ENCODE measurements at places on chromosomes 3 and 15.

GRCh38 chr15:71804226-71804625 lies 6.1 kb upstream of the NR2E3 start:
- no peak for DNase-seq

DNA sequence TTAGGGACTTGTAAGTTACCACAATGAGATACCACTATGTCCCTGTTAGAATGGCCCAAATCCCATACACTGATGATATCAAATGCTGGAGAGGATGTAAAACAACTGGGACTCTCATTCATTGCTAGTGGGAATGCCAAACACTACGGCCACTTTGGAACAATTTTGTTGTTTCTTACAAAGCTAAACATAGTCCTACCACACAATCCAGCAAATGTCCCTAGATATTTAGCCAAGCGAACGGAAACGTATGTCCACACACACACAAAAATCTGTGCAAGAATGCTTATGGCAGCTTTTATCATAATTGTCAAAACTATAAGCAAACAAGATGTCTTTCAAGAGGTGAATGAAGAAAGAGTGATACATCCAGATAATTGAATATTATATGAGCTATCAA lies 271.2 kb downstream of the CD47 start:
- DNase-seq, result no peak

- DNase-seq, result no peak
Measured at GRCh38 chr15:95757171-95757570, 573.3 kb upstream of the NR2F2 start.

DNA sequence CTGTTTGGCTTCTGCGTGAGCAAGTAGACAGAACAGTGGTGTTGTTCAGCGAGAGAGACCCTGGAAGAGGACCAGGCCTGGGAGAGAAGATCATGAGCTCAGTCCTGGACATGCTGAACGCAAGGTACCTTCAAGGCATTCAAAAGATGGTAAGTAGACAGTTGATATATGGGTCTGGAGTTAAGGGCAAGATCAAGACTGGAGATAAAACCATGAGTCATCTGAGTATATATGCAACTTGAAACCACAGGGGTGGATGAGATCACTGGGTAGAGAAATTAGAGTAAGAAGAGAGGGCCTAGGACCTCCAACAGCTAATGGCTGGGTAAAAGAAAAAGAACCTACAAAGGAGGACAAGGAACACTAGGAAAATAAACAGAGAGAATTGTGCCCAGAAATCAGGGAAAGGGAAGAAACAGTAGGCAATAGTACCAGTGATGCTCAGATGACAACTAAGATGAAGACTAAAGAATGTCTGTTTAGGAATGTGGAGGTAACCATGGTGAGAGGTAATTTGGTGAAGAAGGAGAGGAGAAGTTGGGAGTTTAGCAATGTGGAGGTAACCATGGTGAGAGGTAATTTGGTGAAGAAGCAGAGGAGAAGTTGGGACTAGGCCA lies 343.2 kb upstream of the ADAMTS9 start:
- DNase-seq, result peak; percentile 69

- DNase-seq, result no peak
Measured at GRCh38 chr3:191303596-191303995, 25.6 kb upstream of the CCDC50 start.

DNA sequence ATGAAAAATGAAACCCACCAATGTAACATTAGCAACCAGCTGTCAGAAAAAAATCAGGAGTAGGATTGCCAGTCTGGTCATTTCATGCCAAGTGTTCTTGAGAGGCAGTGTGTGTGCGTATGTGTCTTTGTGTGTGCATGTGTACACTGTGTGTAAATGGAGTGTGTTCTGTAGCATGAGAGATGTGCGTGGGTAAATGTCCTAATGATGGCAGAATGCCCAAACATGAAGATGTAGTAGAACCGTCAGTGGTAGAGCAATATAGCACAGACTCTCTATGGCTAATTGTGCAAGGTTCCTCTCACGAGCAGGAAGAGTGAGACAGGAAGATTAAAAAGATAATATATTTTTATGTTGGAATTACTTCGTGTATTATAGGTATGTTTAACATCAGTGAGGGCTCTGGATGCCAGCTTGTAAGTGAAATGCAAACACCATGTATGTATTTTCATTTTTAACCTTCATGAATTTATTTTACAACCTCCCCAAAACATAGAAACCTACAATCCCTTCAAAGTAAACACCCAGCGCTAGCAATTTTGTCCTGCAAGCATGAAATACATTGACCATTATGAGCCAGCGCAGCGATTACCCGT lies 1038.7 kb downstream of the IGSF11 start:
- DNase-seq, result no peak

DNA sequence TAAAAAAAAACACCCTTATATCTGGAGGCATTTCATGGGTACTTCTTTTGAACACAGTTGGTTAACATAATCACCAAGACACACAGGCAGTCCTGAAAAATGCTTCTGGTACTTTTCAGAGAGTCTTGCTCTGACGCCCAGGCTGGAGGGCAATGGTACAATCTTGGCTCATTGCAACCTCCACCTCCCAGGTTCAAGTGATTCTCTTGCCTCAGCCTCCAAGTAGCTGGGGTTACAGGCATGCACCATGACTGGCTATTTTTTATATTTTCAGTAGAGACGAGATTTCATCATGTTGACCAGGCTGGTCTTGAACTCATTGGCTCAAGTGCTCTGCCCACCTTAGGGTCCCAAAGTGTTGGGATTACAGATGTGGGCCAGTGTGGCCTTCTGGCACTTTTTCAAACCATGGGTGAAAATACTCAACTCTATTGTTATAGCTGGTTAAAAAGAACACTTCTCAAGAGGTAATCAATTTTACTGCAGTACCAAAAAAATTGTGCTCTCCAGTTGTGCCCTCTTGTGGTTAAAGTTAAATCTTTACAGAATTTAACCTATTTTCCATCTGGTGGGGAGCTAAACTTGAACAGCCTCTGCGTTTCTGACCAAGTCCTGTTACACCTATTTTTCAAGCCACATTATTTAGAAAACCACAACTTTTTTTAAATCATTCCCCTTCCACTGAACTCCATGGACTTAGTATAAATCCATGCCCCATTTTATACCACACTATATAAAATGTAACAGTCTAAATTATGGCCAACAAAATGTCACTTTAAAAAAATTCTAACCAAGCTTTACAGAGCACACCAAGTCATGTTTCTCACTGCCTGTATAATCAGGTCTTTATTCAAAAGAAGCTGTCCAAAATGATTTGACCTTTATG lies 1.2 kb upstream of the SNAPC5 start:
- no peak for DNase-seq

DNA sequence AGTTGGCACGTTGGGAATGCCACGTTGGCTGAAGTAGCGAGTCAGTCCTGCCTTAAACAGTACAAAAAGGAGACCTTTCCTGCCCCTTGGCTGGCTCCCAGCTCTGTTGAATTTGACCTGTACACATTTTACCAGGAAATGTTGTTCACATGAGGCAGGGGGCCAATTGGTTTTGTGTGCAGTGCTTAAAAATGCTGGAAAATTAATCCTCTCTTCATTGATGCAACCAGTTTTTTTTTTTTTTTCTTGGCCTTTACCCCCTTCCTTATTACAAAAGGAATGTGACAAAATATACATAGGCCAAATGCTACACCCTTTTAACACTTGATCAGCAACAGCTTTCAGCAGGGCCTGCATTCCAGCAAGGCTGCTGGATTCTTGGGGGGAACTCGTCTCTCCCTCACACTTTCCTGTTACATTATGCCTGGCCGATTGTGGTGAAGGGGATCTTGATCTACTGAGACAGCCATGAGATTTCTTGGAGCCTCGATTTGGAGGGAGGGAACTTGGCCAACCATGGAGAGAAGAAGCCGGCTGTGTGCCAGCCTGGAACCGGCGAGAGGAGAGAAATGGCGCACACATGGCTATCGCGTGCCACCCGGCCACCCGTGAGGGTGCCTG lies 93.1 kb downstream of the DNASE1L3 start:
- DNase-seq, result no peak

- no peak for DNase-seq
Measured at GRCh38 chr15:73303636-73304035, 65.1 kb downstream of the HCN4 start.

DNA sequence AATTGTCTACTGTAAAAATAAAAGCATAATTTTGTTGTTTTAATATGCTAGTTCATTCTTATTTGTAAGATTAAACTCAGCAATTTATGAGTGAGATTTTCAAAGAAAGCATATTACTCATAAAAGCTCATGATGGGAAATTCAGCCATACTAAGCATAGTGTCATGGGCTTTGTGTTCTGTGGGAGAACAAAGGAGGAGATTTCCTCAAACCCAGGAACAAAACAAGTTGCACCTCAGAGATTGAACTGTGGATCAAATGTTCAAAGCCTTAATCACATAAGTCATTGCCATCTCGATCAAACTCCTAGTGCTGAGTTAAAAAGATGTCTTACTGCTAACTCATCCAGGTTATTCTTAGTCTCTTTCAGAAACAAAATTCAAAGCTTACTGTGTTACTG lies 85.6 kb upstream of the PDZRN3 start:
- peak; percentile 22 for DNase-seq

- DNase-seq, result no peak
Measured at GRCh38 chr15:58053315-58054153, 12.0 kb downstream of the ALDH1A2 start.

DNA sequence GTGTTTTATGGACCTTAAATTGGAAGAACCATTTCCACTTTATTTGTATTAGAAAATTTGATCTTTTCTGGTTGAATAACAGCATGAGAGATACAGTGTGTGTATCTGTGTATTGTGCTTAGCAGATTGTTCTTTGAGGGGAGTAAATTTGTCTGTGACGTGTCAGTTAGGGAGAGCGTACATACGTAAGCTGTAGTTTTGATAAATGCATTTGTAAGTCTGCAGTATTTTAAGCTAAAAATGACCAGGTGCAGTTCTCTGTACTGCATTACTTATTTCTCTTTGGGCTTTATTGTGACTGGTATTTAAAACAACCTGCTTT lies 264.8 kb downstream of the ROBO2 start:
- no peak for DNase-seq

GRCh38 chr3:30696896-30697295 lies 90.5 kb downstream of the TGFBR2 start:
- DNase-seq, result no peak

GRCh38 chr15:31106495-31107300 lies 5.2 kb upstream of the TRPM1 start:
- DNase-seq, result no peak

GRCh38 chr3:44893097-44893496 lies 18.7 kb downstream of the TGM4 start:
- peak; percentile 50 for DNase-seq

- no peak for DNase-seq
Measured at GRCh38 chr3:123267821-123268220, 66.1 kb downstream of the SEC22A start.

DNA sequence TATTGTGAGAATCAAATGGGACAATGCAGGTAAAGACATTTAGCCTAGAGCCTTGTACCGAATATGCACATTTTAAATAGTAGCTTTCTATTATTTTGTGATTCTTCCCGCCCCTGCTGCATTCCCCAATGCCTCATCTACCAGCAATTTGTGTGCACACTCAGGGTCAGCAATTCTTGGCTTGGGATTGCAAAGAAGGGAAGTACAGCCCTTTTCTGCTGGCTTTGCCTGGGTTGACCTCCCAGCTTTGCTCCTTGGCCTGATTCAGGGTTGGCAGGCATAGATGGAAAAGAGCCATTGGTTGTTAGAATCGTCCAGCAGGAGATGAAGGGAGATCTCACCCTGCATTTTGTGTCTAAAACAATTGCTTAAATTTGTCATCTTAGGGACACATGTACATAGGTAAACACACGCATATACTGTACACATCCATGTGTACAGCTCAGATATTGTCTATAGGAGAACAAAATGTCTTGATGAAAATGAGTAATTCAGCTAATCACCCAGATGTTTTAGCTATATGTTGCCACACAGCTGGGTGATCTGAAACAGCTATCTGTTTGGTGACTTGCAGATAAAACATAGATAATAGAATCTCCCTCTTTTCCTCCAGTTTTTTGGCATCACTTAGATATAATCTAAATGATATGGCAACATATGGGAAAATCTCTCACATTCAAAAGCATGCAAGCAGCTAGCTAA lies 340.9 kb upstream of the TBL1XR1 start:
- DNase-seq, result no peak

GRCh38 chr3:127077068-127077467 lies 94.2 kb downstream of the PLXNA1 start:
- DNase-seq, result no peak

GRCh38 chr3:169479314-169479939 lies 184.1 kb downstream of the MECOM start:
- DNase-seq, result no peak

DNA sequence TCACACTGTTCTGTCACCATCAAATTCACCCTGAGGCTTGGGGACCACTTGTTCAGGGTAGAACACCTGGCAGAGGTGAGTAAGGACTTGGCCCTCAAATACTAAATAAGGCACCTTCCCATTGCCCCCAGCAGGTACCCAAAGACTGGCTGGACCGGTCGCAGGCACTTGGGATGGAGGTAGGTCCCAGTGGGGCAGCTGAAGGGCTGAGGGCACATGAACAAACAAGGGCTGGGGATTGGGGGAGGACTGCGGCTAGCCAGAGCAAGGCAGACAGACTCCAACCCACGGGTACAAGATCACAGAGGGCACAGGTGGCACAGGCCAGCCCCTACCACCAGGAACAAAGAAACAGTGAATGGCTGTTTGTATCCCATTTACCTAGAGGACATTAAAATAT lies 1.9 kb downstream of the MRPS25 start:
- DNase-seq, result no peak

DNA sequence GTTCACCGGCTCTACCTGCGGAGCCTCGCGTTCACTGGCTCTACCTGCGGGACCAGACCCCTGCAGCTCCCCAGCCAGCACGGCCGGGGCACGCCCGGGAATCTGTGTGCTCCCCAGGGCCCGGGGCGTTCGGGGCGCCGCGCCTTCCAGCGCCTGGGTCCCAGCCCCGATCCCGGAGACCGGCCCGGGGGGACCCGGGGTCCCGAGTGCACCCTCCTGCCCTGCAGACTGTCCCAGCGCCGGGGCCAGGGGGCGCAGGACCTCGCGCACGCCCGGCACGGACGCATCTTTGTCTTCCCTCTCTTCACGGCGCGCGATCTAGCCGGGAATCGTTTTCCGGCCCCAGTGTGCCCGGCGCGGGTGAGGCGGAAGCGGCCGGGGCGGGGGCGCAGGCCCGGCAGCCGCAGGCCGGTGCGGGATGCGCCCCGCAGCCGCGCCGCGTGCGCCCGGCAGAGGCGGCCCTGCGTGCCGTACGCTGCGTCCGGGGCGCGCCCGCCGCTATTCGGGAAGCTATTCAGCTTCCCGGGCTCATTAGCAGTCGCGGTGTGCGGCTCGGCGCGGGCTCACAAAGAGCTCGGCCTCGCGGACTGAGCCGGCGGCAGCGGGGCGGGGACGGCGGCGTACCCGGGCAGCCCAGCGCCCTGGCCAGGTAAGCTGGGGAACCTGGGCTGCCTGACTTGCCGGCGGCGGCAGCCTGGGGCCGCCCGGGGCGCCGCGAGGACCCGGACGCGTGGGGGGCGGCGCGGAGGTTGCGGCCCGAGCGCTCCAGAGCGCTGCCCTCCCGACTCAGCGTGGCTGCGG lies at the start of gene APBA2:
Gene APBA2, plus strand, starts transcription at position 345 of the 801 bp plus-strand sequence. CDS start 167,911 bp downstream, outside the sequence.
- DNase-seq, result no peak

DNA sequence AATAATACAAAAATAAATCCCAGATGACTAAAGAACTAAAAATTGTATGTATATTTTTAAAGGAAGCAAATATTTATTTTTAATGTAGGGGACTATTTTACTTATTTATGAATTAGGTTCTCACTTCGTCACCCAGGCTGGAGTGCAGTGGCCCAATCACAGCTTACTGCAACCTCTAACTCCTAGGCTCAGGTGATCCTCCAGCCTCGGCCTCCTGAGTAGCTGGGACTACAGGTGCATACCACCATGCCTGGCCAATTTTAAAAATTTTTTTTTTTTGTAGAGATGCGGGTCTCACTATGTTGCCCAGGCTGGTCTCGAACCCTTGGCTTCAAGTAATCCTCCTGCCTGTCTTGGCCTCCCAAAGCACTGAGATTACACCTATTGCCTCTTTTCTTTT lies 42.6 kb downstream of the CMTM7 start:
- DNase-seq, result no peak

All from epithelial cell of prostate (primary cell).